Neuronal stem cell (in vitro differentiated cells): ENCODE measurements at places on chromosomes 4 and X.

DNA sequence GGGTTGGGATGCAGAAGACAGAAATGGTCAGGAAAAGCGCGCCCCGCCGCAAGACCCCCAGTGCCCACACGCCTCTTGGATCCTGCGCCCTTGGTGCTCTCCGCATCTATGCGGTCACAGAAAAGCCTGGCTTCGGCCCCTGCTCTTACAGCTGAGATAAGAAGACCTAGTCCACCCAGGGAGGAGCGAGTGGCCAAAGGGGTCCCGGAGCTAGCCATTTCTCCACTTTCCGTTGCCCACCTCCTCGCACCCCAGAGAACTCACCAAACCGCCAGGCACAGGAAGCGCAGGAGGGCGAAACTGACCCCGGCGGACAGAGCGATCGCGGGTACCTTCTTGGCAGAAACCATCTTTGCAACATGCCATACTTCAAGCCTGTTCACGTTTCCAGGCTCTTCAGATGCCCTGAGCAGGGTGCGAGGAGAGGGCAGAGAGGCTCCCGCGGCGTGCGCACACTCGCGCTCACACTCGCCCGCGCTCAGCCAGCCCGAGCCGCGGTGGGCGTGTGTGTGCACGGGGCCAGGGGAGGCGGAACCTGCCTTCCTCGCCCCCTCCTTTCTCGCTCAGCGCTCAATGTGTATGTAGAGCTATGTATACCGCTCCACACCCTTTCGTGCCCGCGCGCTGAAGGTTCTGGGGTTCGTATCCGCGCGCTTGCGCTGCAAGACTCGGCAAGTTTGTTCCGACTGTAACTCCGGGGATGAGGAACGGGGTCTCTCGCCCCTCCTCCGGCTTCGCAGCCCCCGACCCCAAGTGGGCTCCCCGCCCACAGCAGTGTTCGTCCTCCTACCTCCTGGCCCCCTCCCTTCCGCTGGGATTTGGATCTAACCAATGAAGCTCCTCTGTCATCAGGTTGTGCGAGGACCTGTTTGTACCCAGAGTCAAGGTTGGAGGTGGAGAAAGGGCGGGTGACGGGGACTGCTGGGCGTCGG is at the start of gene GABRA4:
Gene GABRA4 (minus strand): TSS at position 507 of the 932 bp plus-strand sequence. CDS start 157 bp downstream, at position 350.
- peak; percentile 35 for DNase-seq

DNA sequence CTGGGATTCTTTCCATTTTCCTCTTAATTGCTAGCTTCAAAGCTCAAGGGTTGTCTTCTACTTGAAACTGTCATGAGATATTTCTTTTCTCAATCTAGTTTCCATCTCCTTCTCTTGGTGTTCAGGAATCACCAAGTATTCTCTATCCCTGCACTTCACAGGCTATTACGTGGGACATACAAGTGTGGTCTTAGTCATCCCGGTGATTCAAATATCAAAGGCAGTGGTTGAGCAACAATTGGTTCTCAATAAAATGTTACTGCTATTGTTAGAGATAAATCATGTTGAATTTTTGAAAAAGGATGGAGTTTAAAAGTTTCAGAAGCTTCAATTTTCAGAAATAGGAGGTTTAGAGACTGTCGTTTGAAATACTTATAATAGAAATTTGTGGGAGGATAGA is 812.9 kb downstream of the FSTL5 start:
- DNase-seq = no peak

- DNase-seq = no peak
Measured at GRCh38 chr4:133537780-133538281, 388.7 kb downstream of the PCDH10 start.

- no peak for DNase-seq
Measured at GRCh38 chr4:116272336-116272735, 813.0 kb downstream of the TRAM1L1 start.

GRCh38 chr4:62320612-62321011 is 1120.5 kb downstream of the ADGRL3 start:
- DNase-seq = no peak

DNA sequence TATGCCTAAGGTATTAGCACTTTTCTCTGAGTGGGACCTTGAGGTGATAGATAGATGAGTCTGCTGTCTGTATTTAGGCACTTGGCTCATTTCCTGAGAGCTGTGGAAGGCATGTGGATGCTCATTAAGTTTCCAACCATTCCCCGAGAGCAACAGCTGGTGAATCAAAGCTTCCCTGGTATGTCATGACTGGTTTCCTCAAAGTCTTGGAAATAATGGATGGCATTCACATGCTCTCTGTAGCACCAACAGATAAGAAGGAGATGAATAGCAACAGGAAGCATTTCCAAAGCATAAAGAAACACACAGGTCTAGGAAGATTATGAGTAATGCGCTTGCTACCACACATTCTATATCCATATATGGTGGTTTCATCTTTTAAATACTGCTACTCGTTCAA is 118.3 kb upstream of the ETNPPL start:
- peak; percentile 23 for DNase-seq

DNA sequence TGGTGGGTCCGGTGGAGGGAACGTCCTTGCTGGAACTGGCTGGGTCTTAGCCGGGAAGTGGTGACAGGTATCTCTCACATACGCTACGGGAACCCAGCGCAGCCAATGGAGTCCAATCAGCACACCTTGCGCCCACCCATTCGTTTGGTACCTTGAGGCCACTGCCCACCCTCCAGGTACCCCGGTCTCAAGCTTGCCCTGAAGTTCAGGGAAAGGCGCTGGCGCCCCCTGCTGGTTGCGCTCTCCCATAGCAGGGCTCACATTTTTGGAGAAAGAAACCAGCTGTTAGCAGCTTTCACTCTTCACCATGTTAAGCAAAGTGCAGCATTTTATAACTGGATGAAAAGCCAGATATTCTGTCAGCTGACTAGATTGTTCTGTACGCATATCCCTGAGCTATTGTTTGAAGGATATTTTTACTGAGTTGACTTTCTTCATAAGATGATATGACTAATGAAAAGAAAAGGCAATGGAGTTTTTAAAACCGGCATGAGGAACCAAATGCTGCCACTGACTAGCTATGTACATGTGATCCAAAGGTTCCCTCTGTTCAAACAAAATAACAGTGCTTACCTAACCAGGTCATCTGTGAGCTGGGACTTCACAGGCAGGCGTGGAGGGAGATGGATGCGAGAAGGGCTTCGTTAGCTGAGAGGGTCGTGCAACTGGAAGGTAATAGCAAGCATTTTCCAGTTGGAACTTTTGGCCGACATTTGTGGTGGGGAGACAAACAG is 43.7 kb downstream of the OTOP1 start:
- peak; percentile 31 for DNase-seq

DNA sequence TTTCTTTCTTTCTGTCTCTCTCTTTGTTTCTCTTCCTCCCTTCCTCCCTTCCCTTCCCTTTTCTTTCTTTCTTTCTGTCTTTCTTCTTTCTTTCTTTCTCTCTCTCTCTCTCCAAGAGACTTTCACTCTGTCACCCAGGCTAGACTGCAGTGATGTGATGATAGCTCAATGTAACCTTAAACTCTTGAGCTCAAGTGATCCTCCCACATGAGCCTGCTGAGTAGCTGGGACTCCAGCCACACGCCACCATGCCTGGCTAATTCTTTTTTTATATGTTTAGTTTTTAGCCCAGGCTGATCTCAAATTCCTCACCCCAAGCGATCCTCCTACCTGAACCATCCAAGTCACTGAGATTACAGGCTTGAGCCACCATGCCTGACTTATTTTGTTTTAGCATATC is 64.3 kb upstream of the EMCN start:
- no peak for DNase-seq

GRCh38 chr4:104930298-104930697 is 216.4 kb upstream of the TET2 start:
- DNase-seq = no peak

- DNase-seq = peak; percentile 45
Measured at GRCh38 chr4:69617083-69617694, 22.3 kb downstream of the UGT2A2 start.

DNA sequence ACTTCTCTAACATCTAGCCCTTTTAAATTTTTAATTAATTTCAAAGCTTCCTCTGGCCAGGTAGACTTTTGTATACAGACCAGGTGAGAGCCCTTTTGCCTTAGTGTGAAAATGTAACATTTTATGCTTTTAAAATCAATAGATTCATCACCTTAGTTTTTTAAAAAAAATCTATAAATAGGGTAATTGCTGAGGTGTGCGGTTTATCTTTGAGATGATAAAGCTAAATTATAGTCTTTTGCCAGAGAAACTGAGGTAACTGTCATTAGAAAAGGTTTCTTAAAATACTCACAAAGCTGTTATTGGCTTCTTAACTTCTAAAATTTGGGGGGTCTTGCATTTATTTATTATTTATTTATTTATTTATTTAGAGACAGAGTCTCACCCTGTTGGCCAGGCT is 62.9 kb downstream of the NELFA start:
- no peak for DNase-seq

GRCh38 chr4:76897536-76898384 is at the start of gene SOWAHB:
TSS of gene SOWAHB (minus strand) at chr4:76898144. CDS start at chr4:76897849, 295 bp downstream.
- peak; percentile 32 for DNase-seq

GRCh38 chr4:128590773-128591172 is 218.7 kb upstream of the JADE1 start:
- DNase-seq = no peak

GRCh38 chr4:52911684-52912294 is 49.7 kb downstream of the RASL11B start:
- peak; percentile 75 for DNase-seq

DNA sequence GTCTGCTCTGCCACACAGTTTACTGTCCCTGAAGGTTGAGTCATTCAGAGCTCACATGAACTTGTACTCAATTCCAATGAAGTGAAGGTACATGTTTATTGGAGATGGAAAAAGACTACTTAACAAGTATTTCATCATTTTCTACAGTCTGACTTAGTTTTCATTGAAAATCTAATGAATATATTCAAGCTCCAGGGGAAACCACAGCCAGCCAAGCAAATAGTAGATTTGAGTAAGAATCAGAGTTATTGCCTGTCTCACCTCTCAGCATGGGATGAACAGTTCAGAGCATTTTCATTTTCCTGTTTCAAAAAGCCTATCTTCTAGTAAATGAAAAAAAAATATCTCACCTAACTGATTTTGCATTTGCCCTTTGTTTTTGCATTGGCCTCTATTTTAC is 1249.4 kb upstream of the DIAPH2 start:
- DNase-seq = no peak

- no peak for DNase-seq
Measured at GRCh38 chr4:95156452-95156765, 392.4 kb downstream of the UNC5C start.

- DNase-seq = no peak
Measured at GRCh38 chrX:54496936-54497335, 902 bp upstream of the FGD1 start.

DNA sequence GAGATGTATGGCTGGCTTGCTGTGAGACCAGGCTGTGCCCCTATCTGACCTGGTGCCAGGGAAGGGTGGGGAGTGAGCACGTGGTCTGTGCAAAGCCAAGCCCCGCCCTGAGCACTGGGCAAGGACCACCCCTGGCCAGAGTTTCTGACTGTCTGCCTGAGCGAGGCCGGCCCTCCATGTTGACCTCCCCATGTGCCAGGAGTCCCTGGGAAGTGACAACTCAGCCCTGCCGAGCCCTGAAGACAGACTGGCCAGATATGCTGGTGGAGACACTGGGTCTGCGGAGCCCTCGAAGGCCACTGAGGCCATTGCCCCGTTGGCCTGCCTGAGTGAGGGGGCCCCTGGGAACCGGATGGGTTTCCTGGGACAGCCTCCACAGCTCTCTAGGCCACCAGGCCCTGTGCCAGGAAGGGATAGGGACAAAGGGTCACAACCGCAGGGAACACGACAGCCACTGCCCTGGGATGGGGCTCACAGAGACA is 7.1 kb upstream of the BGN start:
- DNase-seq = no peak

DNA sequence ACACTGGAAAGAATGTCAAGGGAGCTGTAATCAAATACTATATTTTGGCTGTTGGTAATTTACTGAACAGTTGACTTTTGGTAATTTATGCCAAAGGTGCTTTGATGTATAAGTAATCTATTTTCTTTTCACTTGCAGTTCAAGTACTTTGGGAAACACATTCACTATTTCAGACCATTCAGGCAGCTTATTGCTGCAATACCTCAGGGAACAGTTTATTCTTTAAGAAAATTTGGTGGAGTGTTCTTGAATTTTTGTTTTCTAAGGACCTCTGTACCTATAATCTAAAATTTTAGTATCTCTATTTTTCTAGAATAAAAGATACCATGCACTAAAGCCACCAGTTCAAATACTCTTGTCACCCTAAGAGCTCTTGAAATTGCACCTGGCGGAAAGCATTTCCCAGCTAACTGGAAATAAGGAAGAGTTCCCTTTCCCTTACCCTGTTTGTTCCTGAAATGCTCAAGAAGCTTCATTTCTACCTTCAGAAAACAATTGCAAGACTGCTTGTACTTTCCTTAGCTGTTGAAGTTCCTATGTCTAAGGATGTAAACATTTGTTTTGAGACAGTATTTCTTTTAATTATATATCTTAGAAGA is 633.5 kb upstream of the FAT1 start:
- no peak for DNase-seq

DNA sequence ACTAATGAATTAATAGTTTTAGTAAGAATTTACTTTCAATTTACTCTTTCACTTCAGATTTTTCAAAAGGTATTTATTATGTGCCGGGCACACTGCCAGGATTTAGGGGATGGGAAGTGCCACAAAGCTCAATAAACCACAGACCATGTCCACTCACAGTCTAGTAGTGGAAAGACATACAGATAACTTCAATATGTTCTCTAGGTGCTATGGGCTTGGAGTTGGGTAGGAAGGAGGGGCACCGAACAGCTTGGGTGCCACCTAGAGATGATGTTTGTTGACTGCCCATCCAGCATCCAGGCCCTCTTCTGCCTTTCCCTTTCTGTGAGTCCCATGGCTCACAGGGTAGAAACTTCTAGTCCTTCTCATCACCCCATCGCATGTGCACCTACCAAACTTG is 17.8 kb downstream of the MFAP3L start:
- no peak for DNase-seq

- DNase-seq = no peak
Measured at GRCh38 chrX:13545726-13546125, 23.7 kb upstream of the EGFL6 start.

DNA sequence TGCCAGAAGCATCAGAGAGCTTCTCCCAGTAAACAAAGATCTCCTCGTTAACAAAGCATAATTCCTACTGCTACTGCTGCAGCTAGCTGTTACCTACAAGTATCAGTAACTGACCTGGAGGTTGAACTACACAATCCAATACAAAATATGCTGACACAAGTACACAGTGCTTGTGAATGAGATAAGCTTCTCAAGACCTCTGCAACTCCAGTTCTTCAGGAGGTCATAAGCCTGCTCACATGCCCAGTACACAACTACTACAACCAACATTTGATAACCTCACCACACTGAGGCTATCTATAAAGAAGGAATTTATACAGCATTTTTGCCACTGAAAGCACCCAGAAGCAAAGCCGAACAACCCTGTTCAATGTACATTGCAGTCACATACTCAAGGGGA is 66.7 kb upstream of the SMARCAD1 start:
- DNase-seq = no peak

GRCh38 chr4:12979797-12980196 is 504.3 kb downstream of the RAB28 start:
- DNase-seq = no peak
